Activated CD8-positive, alpha-beta memory T cell treated with anti-CD3 and anti-CD28 coated beads for 1 hour (primary cell): ENCODE measurements at places on chromosomes 16 and 17.

DNA sequence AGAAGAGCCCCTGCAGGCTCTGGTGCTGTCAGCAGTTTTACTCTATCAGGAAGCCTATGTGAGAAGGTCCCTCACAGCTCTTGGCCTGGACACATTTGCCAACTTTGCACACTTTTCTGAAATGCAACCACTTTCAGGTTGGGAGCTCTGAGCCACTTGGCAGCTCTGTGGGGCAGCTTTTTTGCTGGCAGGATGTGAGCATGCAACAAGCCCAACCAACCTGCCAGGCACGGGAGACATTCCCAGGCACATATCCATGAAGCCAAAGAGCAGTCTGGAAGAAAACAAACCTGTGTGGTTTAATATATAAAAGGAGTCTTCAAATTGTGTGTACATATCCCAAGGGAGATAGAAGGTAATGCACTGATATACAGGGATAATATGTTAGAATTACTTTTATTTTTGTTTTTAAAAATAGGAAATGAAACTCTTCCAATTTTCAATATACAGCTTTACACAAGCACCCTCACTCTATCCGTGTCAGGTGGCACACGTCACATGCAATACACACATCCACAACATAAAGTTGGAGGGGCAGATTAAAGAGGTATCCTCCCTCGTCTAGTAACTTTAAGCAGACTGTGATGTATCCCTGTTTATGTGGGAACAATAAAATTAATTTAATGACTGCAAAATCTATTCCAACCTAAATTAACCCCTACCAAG lies 57.4 kb upstream of the COX10 start:
- no peak for DNase-seq

- no peak for DNase-seq
These were observed 3.3 kb downstream of the PRSS53 start for GRCh38 chr16:31085411-31085810.

GRCh38 chr16:12609937-12610699 lies 193.6 kb downstream of the CPPED1 start:
- DNase-seq: no peak

- no peak for DNase-seq
These were observed 9.0 kb upstream of the CDH5 start for GRCh38 chr16:66357523-66357928.

DNA sequence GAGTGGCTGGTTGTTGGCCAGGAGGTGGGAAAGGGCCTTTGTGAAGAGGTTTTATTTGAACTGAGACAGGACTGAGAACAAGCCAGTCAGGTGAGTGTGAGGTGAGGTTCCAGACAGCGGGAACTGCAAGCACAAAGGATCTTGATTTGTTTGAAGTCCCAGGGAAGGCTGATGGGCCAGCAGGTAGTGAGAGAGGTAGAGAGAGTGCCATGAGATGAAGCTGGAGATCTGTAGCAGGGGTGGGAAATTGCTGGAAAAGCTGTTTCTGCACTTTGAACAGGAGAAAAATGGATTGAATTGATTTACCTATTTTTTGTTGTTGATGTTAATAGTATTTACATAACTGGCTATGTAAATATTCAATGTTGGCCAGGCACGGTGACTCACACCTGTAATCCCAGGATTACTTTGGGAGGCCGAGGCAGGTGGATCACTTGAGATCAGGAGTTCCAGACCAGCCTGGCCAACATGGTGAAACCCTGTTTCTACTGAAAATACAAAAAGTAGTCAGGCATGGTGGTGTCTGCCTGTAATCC lies 7.7 kb upstream of the DCTPP1 start:
- DNase-seq: no peak
